NCI-H1048 (cell line): ENCODE measurements at places on chromosomes 6 and 20.

- no peak for DNase-seq
These were observed 822 bp downstream of the ELOVL4 start for GRCh38 chr6:79946272-79947190.

DNA sequence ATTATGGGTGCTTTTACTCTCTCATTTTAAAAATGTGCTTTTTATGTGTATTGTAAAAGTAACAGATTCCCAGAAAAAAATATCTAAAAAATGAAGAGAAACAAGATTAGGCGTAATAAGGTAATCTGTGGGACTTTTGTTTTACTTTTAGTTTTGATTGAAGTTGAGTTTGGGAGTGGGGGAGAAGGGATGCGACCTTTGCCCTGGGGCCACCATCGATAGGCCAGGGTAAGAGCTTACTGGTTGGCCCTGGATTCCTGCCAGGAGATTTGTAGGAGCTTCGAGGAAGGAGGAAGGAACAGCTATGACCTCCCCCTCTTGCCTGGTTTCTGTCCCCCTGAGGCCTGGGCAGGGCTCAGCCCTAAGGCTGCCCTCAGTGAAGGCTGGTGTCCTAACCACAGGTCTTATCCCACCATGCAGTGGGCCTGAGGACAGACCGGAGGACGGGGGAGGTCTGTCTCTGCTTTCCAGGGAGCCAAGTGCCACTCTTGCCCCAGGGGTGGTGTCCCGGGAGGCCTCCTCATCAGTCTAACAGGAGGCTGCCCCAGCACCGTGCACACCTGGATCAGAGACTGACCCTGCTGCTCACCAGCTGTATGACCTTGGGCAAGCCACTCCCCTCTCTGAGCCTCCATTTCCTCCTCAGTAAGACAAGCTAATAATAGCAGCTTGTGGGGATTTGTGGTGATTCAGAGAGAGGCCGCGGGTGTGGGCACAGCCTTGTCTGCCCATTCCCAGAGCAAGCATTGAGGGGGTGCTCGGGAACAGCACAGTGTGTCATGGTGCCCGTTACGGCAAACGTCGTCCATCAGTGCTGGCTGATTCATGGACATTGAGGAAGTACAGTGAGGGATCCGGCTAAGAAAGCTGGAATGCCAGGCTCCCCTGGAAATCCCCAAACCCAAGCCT, 21.2 kb downstream of the TGM2 start:
- DNase-seq, result no peak

DNA sequence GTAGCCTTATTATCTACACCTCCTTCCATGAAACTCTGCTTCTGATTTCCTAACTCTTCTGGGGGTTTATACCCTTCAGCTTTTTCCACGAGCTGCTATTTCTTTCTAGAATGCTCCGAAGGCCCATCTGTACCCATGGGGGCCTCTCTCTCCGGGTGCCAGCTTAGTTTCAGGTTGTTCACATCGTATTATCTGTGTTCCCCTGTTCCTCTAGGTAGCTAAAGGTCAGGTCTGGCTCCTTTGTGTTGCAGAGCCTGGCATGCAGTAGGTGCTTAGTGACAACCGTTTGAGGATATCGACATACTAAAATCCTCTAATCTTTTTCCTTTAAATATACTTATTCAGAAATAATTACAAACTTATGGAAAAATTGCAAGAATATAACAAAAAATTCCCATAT, 73.0 kb downstream of the UST start:
- no peak for DNase-seq

DNA sequence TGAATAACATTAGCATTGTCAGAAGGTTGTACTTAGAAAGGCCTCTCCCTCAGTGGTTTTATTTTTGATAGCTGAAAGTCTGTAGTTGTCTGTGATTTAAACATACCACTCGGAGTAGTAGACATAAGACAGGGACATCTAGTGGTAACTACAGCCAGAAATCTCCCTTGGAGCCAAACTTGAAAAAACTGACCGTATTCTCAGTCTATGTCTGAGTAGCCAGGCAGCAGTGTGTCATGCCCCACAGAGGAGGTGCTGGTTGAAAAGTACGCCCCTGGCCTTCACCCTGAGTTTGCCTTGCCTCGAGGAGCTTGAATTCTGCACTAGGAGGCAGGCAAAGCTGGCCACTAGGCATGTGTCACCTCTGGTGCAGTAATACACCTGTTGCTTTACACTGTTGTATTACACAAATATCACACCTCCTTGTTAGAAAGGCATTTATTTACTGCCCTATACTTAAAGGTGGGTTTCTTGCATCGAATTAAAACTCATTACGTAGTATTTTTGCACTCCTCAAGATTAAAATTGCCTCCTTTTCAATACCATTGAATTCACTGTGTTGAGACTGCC, 20.8 kb downstream of the ZBTB2 start:
- DNase-seq, result no peak

DNA sequence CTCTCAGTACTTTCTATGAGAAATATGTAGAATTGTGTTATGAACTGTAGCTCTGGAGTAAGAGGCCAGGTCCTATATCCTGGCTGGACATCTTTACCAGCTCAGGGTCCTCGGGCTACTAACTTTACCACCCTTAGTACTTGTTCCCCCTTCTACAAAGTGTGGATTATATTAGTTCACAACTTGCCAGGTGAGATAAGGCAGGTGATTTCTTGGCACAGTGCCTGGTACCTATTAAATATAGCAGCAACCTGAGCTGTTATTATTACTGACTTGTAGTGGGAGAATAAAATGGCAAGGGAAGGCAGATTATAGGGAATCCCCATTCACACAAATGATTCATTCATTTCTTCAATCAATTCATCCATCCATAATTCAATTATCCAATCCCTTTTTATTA, 150.1 kb downstream of the DOK5 start:
- no peak for DNase-seq

DNA sequence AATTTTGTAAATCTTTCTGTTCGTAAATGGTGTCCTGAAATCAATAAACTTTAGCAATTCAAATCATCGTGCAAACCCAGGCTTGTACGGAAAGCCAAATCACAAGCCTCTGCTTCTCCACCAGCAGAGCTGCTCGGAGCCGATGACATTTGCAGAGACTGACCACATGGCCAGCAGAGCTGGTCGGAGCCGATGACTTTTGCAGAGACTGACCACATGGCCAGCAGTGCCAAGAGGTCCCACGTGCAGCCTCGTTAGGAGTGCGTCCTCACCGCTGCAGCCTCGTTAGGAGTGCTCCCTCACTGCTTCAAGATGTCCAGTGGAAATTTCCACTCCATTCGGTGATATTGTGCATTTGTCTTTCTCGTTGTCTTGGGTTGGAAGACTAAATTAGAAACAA, 28.5 kb downstream of the SMOC2 start:
- DNase-seq, result no peak

- DNase-seq, result no peak
These were observed 315.2 kb downstream of the TFAP2A start for GRCh38 chr6:10099529-10100140.

DNA sequence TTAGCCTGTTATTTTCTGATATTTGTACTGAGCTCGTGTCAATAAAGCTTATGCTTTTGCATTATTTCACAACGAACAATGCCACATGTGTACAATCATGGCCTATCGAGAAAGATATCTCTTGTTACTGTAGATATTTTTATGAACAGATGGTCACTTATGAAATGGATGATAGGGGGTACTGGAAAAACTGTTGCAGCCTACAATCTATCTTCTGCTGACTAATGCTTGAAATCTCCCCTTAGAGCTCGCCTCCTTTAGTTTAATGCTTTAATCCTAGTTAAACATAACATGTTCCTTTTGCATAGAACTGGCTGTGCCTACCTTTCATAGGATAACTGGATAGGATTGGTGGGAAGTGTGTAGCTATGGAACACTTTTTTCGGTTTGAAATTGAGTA, 296.2 kb downstream of the FARS2 start:
- DNase-seq, result no peak
